ENCODE measurements at places on chromosomes 7 and 10.

- no peak for DNase-seq
These were observed 2.4 kb downstream of the NCAPG2 start for GRCh38 chr7:158702196-158702595.

DNA sequence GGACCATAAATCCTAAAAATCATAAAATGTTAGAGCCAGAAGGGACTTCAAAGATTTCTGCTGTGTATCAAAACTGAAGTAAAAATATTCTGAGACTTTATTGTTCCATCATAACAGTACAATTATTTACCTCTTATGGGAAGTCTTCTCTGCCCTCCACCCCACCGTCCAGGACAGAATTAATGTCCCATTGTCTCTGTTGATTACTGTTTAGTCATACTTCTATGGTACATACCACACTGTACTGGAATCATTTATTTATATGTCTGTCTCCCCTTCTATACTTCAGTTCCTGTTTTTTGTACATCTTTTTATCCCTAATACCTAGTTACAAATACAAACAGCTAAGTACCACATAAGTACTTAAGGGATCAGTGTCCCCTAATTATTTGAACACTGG lies 91.4 kb upstream of the CAPZA2 start:
- no peak for DNase-seq

DNA sequence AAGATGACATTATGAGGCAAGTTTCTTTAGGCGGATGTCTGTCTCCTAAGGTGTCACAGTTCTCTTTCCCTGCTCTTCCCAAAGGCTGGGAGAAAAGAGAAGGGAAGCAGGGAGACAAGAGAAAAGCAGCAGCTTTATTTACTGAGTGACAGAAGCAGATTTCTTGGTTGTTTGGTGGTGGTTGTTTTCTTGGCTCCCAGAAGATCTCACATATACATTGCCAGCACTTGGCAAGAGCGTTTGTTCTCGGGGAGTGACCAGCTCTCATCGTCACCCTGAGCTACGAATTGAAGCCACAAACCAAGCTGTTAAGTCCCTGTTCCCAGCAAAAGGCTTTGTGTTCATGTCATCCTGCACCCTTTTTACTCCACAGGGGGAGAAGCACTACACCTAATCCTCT lies 11.4 kb downstream of the CDHR3 start:
- no peak for DNase-seq

DNA sequence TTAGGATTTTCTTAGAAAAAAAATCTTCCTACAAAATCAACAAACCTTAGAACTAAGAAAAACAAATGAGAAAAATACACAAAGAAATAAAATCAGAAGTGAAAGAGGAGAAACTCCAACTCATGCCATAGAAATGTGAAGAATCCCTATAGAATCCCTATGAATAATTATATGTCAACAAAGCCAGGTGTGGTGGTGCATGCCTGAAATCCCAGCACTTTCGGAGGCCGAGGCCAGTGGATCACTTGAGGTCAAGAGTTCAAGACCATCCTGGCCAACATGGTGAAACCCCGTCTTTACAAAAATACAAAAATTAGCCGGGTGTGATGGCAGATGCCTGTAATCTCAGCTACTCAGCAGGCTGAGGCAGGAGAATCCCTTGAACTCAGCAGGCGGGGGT lies 27.1 kb downstream of the ACSM6 start:
- DNase-seq, result no peak

GRCh38 chr7:124724507-124725192 lies 40.9 kb downstream of the GPR37 start:
- DNase-seq, result no peak
